ENCODE measurements at places on chromosomes 4 and X.
A peak's percentile ranks its signal among the peaks of the same experiment; 100 is the strongest.

DNA sequence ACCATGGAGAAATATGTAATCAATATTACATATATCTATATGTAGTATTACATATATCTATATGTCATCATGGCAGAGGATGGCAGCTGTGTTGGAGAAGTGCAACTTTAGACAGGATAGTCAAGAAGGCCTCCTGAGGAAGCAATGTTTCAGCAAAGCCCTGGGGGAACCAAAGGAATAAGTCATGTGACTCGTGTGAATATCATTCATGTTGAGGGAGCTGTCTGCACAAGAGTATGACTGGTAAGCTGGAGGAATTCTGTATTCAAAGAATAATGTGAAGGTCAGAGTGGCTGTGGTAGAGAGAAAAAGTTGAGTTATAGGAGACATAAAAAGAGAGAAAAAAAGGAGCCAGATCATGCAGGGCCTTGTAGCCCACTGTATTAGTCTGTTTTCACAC is 92.9 kb upstream of the EDNRA start:
- DNase-seq, result no peak

DNA sequence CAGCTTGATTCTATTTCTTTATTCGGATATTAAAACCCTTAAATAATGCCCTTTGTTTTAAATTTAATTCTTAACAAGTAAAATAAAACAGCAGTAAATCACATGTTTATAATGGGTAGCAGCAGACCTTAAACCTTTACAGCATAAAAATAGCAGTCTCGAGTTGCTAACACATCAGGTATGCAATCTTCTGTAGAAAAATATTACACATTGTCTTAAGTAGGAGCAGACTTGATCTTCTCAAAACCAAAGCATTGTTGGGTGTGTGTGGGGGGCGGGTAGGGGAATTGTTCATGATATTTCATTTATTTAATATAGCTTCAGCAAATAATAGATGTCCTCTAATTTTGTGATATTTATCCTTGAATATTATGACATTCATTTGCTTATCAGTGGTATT is 331.4 kb downstream of the PCDH7 start:
- no peak for DNase-seq

DNA sequence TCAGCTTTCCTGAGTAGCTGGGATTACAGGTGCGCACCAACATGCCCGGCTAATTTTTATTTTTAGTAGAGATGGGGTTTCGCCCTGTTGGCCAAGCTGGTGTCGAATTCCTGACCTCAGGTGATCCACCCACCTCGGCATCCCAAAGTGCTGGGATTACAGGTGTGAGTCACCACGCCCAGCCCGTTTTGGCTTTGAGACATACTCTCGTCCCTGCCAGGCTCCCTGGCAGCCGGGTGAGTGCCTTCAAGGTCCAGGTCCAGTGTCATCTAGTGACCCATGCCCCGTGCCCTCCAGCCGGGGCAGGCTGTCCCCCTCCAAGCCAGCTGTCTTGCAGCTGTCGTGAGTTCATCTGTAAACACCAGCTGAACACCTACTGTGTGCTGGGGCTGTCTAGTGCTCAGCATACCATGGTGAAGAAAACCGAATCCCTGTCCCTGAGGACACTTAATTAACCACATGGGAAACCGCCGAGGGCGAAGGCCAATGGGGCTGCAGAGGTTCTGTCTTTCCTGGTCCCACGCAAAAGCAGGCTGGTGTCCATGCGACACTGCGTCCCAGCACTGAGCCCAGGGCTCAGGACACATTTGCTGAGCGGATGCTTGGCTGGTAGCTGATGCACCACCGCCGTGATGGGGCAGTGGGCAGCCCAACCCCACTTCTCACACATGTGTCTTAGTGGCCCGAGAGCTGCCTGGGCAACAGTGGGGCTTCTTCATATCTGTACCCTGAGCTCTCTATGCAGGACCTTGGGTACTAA is 21.9 kb downstream of the NSG1 start:
- no peak for DNase-seq

GRCh38 chrX:130418066-130418465 is 16.3 kb downstream of the RBMX2 start:
- no peak for DNase-seq

GRCh38 chr4:143701365-143701764 is 890 bp upstream of the FREM3 start:
- no peak for DNase-seq

DNA sequence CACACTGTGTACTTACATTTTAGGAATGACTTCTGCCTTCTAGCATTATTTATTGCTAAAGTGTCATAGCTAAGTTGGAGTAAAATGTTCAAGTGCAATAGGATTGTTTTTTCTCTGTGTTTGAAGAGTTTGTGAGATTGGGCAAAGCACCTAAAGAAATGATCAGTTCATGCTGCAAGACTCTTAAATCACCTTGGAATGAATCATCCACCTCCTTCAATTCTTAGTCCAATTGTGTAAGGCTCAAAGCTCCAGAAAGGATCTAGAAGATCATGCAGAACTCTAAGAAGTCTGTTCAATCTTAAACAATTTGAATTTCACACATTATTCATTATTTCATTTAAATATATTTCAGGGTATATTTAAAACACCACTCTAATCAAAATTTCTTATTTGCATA is 137.1 kb downstream of the AMELX start:
- DNase-seq, result no peak

GRCh38 chr4:100986360-100986868 is 360.9 kb downstream of the PPP3CA start:
- no peak for DNase-seq

- DNase-seq, result no peak
Observed at GRCh38 chr4:76588274-76588673, 153.2 kb downstream of the SHROOM3 start.

- no peak for DNase-seq
Observed at GRCh38 chr4:60266505-60266904, 933.6 kb upstream of the ADGRL3 start.

DNA sequence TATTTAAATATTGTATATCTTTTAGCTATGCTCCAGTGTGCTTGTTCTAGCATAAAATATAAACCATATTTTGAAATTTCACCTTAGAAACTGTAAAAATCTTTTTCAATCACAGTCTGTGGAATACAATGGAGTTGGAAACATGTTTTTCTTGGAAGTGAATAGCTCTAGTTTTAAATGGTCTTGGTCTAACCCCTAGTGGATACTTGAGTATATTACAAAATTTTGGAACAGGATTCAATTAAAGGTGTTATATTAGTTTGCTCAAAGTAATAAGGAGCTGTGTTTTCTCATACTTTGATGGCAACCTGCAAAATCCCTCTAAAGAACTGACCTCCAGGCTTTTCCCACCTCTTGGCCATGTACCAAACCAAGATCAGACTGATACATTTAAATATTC is 48.2 kb downstream of the STK26 start:
- DNase-seq, result no peak

GRCh38 chr4:83013902-83014301 is 3.3 kb upstream of the LIN54 start:
- no peak for DNase-seq

DNA sequence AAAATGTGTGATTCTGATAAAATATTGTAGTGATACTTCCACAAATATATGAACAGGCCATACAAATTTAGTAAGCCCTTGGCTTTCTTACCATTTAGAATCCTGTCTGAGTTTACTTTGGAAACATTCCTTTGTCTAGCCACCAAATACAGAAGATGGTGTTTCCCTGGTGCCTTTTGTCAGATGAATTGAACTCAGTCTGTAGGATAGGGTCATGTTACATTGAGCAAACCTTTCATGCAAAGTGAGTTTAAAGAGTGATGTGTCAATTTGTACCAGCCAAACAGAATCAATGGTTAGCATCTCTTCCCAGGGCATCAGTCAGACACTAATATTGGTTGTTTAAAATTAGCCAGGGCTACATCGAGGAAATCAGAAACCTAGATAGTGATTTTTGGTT is 1443.4 kb downstream of the ARAP2 start:
- DNase-seq, result no peak

DNA sequence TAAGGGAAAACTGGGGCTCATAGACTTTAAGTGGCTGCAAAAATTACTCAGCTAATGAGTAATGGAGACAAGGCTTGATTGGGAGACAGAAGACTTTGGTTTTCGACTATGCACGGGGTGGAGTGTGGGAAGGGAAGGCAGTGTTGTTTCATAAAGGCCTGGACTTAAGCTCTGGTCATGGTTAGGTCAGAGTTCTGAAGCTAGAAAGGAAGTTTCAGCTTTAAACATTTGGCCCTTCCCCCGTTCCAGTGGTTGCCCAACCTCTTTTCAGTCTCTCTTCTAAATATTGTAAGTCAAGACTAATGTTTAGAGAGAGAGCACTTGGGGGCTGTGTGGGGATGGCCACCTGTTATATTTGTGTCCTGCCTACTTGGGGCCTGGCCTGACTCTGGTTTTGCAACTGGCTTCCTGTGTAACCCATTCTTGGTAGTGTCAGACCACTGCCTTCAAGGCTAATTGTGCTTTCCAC is 21.0 kb downstream of the MSN start:
- no peak for DNase-seq

DNA sequence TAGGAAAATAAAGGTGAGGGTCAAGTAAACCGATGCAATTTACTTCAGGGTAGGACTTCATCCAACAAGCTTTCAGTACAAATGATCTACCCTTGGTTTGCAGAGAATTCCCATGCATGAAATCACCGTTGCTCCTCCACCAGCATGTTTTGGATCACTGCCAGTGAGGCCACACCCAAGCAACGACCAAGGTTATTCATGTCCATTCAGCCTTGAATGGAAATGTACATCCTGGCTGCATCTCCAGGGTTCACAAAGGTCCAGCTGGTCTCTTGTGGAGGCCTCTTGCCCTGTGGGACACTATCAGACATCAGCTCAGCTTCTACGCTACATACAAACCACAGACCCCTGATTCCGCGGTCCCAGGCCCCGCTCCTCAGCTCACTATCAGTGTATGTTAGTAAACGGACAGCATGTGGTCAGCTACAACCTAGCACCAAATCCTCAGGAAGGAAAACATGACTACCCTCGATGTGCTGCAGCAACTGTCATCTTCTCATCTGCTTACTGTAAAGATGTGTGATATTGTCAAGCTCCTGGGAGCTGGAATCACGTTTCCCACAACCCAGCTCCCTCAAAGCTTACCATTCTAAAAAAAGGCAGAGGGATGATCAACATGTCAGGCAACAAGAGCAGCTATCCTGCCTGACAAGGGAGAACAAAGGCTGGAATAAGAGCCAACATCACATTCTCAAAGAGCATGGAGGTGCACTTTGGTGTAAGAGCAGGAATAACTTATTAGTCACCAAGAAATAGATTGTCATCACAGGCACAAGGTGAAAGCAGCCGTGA is 4.9 kb downstream of the LYAR start:
- no peak for DNase-seq

- DNase-seq, result no peak
Observed at GRCh38 chr4:78311306-78311705, 240.3 kb upstream of the ANXA3 start.

- DNase-seq, result no peak
Observed at GRCh38 chr4:9804918-9805317, 23.5 kb downstream of the DRD5 start.

DNA sequence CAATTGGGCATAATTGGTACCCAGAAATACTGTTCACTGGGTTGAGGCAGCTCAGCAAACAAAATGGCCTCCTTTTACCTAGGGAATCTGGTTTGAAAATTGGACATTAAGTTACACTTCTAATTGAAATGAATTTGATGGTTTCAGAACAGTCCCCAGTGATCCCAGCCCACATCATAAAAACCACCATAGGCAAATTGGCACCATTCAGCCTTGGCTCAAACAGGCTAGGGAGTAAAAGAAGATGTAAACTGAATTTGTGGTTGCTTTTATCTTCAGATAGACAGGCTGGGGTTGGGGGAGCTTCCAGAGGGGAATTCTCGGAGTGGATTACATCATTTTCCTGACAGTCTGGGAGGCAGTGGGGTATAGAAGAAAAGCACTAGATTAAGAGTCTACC is 576.5 kb downstream of the MID1IP1 start:
- DNase-seq, result no peak

- DNase-seq, result no peak
Observed at GRCh38 chr4:8836664-8837171, 34.9 kb downstream of the HMX1 start.

- DNase-seq, result no peak
Observed at GRCh38 chr4:128347930-128348660, 60.5 kb upstream of the PGRMC2 start.

GRCh38 chr4:15498356-15498755 is 28.7 kb downstream of the CC2D2A start:
- peak; percentile 30 for DNase-seq

DNA sequence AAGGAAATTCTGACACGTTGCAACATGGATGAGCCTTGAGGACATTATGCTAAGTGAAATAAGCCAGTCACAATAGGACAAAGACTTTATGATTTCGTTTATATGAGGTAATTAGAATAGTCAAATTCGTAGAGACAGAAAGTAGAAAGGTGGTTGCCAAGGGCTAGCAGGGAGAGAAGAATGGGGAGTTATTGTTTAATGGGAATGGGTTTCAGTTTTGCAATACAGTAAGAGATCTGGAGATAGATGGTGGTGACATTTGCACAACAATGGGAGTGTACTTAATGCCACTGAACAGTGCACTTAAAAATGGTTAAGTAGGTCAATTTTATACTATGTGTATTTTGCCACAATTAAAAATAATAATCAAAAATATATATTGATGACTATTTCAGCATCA is 43.4 kb upstream of the TMEM154 start:
- DNase-seq, result no peak

DNA sequence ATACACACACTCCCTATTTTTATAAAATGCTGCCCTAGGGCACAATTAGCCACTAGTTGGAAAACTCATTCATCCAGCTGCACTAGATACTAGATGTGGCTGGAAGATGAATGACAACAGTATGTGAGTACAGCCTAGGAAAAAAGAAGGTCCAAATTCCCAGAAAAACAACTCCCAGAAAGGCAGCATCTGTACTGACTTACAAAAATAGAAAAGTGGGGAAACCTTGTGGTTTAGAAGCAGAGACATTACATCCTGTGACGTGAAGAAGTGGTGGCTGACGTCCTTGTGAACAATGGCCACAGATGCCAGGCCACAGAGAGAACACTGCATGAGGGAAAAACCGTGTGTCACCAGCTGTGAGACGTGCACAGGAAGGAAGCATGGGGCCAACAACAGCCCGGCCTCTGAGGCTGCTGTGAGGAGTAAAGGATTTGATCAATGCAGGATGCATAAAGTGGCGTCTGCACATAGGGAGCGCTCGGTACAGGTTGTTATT is 81.2 kb downstream of the SPRY1 start:
- no peak for DNase-seq

GRCh38 chr4:71771613-71772012 is 12.3 kb downstream of the GC start:
- DNase-seq, result no peak

DNA sequence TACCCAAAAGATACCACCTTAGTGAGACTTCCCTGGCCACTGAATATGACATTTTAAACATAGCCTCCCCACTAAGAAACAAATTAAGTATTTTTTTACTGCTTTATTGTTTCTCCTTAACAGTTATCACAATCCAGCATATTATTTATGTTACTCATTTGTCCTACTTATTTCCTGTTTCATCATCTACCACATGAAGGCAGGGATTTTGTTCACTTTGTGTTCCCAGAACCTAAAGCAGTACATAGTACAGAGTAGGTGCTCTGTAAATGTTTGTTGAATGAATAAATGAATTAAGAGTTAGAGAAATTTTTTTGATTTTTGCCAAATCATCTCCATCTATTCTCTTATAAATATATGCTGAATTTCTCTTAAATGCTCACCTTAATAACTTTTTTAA is 318.4 kb upstream of the GIMD1 start:
- no peak for DNase-seq

- no peak for DNase-seq
Observed at GRCh38 chrX:107818900-107819521, 6.7 kb upstream of the MID2 start.

GRCh38 chr4:122784261-122784660 is 42.4 kb upstream of the FGF2 start:
- DNase-seq, result no peak

- no peak for DNase-seq
Observed at GRCh38 chr4:165013691-165014090, 18.1 kb upstream of the TRIM60 start.

All from BE2C (cell line).